ENCODE measurements at places on chromosomes 6 and 20.
A peak's percentile ranks its signal among the peaks of the same experiment; 100 is the strongest.

DNA sequence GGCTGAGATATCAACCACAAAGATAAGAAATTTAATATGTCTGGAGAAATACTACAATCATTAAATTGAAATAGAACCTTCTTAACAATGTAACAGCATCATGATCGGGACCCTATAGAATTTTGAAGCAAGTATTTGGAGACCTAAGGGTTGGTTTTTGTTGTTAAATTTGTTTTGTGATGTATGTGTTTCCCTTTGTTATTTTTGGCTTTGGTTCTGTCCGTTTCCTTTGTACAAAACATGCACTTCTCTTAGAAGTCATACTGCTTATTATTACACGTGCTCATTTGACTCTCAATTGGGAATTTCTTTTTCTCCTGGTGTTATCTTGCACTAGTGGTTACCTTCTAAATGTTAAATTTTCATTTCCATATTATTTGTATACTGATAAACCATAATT lies 4.0 kb upstream of the PLN start:
- no peak for DNase-seq

DNA sequence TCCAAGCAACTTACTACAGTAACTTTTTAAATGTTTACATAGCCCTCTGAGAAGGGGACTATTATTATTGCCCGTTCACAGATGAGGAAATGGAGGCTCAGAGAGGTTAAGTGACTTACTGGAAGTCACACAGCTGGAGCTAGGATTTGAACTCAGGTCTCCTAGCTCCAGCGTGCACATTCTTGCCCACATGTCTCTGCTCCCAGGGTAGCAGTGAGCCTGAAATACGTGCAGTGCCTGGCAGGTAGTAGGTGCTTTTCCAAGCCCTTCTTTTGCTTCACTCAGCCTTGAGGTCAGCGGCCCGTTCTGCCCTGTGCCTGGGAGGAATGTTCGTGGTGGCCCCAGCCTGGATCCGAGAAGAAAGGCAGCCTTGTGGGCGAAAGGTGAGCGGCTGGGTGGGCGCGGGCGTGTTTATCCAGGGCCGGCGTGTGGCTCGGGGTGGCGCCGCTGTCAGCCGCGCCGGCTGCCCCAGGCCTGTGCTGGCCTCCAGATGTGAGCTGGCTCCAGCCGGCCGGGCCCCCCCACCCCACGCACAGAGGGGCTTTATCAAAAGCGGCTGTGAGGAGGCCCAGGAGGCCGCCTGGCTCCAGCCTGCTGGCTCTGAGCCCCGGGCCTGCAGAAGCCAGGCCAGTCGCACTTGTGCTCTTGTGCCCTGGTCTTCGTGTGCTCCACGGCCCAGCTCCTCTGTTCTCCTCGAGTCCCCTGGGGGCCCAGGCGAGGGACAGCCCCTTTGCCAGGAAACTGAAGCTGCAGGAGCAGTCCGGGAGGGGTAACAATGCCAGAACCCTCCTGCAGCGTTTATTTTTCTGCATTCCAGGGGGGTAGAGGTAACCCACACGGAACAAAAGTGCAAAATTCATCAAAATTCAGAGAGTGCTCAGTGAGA lies 58.1 kb downstream of the UBE2V1 start:
- peak; percentile 84 for DNase-seq

DNA sequence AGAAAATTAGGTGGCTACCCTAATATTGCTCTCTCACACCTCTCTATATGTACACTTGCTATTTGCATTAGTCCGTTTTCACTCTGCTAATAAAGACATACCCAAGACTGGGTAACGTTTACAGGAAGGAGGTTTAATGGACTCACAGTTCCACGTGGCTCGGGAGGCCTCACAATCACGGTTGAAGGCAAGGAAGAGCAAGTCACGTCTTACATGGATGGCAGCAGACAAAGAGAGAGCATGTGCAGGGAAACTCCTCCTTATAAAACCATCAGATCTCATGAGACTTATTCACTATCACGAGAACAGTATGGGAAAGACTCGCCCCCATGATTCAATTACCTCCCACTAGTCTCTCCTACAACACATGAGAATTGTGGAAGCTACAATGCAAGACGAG lies 53.4 kb downstream of the EPM2A start:
- DNase-seq: no peak

DNA sequence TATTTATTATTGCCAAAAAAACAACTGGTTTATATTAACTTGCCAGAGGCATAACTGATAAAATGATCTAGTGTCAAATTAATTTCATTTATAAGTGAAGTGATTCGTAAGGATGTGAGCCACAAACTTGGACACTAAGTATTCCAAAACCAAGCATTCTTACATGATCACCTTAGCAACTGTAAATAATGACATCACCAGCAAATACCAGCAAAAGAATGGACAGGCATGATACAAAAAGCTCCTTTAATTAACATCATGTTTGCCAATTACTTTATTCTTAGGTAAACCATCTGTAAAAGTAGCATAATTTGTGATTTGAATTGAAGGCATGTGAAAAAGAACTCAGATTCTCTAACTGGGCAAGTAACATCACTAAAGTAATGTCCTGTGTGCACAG lies 17.2 kb upstream of the FNDC1 start:
- DNase-seq: no peak

GRCh38 chr6:115838763-115839401 lies 221.8 kb downstream of the FRK start:
- DNase-seq: no peak

DNA sequence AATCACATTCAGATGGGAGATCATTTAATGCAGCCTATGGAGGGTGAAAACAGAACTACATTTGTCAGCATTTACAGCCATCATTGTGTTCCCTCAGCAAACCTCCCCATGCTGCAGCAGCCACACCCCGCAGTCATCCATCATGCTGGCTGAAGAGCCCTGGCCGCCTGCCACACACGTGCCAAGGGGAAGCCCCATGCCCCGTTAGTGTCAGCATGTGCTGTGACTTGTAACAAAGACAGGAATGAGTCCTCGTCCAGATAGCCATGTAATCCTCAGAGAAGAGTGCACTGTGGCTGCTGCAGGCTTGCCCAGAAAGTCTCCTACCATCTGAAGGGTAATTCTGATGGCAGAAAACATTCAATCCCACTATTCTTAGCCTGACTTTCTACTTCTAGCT lies 1097.8 kb downstream of the KIF16B start:
- DNase-seq: no peak

GRCh38 chr6:22356362-22356940 lies 59.6 kb upstream of the PRL start:
- DNase-seq: no peak

DNA sequence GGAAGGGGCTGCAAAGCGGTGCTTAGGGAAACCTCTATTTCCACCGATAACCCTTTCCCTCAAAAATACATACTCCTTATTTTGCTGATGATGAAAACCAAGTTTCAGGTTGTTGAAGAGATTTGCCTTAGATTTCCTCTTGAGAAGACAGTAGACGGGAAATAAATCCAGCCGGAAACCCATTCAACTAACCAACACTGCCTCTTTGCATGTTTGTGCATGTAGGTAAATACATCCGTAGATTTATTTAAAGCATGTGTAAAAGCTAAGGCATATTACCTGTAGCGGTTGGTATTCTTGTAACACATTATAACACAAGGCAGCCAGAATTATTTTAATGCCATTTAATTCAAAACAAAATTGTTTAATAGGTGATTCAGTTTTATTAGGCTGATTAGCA lies 136.3 kb upstream of the SLC22A23 start:
- no peak for DNase-seq

DNA sequence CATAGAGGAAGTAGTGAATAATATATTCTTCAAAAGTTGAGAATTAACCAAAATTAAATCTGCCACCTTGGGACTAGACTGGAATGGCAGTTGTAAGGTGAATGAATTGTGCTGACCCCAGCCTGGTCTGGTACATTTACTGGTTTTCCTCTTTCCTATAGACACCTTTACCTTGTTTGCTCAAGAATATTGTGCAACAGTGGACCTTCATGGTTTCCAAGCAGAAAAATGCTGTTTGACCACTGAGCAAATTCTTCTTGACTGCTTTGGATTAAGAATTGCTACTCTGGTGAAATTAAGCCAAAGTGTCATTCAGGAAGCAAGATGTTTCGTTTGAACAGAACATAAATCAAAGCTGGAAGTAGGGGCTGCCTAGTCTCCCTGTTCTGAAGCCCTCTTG lies 156.6 kb upstream of the TAB2 start:
- no peak for DNase-seq

DNA sequence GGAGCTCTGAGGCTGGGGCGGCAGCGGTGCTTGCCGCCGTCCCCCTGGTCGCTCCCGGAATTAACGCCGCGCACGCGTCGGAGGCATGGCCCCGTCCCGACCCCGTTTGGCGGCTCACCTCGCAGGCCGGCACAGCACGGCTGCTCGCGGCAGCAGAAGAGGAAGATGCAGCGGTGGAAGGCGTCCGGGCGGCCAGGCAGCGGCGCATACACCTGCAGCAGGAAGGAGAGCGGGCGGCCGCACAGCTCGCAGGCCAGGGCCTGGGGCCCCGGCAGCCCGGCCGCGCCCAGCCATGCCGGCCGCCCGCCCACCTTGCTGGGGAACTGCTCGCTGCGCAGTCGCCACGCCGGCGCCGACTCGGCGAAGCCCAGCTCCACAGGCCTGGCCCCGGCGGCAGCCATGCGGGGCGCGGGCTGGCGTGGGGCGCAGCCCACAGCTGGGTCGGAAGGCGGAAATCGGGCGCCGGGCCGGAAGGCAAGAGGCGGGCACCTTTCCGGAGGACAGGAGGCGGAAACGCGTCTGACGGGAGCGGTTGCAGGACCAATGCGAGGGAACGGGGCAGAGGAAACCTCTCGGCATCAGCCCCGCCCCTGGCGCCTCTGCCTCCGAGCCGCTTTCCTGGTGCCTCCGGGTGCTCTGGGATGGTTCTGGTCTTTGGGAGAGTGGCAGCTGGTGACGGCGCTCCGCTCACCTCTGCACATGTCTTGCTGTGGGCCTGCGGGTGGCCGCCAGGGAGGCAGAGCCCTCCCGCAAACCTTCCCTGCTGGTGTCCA lies at the start of gene PDCD2:
TSS of gene PDCD2 (minus strand) at position 457 of the 773 bp plus-strand sequence. CDS start at position 401, 56 bp downstream.
- peak; percentile 89 for DNase-seq

DNA sequence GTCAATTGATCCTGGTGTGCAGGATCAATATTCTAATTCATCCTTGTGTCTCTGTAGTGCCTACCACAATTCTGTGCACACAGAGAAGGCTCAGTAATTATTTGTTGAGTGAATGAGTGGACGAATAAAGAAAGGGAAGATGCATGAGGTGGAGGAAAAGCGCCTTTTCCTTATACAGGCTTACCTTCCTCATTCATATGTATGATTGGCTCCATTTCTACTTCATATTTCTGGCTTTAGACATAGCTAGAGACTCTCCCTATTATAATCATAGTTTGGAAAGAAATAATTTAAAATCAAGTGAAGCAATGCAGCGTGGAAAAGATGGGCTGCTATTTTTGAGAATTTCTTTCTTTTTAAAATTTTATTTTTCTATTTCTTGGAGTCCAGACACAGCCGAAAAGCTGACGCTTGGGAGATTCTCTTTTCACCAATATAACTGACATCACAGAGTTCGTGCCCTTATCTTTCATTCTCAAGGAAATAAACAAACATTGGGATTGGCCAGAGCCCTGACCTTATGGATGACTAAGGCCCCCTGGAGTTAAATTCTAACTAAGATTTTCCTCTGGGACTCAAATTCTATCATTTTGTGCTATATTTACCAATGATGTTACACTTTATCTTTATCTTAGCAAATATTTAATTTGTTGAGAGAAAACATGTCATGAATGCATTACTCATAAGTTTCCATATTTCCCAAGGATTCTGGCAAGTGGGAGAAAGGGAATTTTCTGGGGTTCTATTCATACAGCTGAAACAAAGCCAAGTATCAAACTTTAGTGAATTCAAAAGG lies 48.1 kb downstream of the PRL start:
- DNase-seq: peak; percentile 67

GRCh38 chr6:87391334-87391733 lies 16.4 kb upstream of the CFAP206 start:
- peak; percentile 29 for DNase-seq

DNA sequence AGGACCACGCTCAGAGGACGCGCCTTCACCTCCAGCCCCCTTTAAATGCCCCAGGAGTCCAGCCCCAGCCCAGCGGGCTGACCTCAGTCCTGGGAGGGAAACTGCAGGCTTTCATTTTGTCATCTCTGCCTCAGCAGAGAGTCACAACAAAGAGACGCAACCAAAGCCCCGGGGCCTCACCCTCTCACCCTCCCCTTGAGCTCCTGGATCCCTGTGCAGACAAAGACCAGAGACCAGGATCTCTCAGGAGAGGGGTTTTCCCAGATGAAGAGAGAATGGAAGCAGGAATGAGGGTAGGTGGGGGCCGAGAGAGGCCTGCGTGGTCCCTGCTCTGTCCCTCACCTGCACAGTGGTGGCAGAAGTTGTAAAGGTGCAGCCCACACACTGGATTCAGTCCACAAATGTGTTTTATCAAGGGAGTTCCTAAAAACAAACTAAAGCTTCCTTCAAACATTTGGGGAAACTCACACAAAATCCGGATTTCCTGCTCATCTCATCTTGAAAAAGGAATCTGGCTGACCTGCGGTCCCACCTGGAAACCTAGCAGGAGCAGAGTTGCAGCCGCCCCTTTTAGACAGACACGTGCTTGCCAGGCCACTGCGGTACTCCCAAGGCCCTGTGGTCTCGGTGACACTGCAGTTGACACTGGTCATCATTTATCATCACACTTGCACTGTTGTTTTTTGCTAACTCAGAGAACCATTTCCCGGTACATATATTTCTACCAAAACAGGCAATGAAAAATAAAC lies 27.1 kb downstream of the PTGIS start:
- DNase-seq: no peak
